ENCODE measurements at places on chromosomes 16 and 17.

DNA sequence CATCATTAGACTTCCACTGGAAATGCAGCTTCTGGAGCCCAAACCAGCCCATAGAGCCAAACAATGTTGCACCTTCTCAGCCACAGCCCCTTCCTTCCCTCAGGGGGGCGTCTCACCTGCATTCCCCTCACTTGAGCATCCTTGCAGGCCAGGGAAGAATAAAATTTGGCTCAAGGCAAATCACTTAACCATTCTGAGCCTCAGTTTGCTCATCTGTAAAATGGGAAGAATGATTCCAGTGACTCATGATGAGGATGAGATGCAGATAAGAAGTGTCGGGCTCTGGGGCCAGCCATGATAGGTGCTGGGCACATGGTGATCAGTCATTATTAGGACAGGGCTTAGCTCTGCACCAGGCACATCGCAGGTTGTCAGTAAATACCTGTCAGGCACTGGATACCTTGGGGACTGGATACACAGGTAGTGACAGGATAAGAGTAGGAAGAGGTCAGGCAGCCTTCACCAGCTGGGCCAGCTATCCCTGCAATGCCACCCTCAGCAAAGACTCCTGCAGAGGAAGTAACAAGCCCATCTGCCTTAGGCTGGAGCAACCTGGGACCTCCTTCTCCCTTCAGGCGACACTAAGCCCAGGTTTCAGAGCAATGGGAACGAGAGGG, 208.0 kb upstream of the TNRC6C start:
- no peak for DNase-seq

DNA sequence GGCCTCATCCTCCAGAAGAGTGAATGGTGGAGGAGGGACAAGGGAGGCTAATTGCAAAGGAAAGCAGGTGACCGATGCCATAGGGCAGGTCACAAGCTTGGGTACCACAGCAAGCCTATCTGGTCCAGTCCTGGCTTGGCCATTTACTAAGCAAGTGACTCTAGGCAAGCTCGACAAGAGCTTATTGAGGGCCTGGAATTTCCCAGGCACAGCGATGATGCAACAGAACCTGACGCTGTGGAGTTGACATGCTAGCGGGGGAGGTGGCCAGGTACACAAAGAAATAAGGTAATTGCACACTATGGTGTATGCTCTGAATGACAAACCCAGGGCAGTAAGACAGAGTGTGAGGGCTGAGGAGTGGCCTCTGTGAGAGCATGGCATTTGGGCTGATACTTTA, 98.5 kb downstream of the PGS1 start:
- DNase-seq, result peak; percentile 31

GRCh38 chr16:17070882-17071592, 399.7 kb downstream of the XYLT1 start:
- peak; percentile 12 for DNase-seq

- no peak for DNase-seq
Measured at GRCh38 chr16:81384006-81384405, 60.6 kb upstream of the CMIP start.

- peak; percentile 44 for DNase-seq
Measured at GRCh38 chr16:86554917-86555703, at the start of gene MTHFSD. TSS of gene MTHFSD (minus strand) at chr16:86555235. CDS start at chr16:86555184, 51 bp downstream.

DNA sequence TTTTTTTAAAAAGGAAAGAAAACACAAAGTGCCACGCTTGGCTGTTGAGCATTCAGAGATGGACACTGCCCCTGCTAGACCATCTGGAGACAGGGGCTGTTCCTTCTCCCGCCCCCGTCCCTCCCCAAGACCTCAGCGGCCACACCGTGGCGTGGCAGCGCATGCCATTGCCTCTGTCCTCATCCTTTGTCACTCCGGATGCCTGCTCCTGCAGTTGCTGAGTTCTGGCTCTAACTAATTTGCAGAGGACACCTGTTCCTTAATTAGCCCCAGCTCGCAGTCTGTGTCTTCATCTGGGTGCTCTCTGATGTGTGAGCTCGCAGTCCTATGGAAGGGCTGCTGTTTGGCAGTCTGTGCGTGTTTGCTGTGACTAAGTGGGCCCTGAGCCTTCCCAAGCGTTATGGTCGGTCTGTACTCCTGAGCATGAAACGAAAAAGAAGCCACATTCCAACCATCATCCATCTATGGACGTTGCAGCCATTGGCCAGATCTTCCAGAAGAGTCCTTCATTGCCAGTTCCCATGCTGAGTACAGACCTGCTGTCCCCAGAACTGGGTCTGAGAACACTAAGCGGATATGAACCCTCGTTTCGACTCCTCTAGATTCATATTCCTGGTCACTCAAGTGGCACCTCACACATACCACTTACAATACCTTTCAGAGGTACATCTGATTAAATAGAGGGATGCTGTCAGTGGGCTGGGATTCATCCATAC, 40.9 kb upstream of the NAT9 start:
- DNase-seq, result no peak

DNA sequence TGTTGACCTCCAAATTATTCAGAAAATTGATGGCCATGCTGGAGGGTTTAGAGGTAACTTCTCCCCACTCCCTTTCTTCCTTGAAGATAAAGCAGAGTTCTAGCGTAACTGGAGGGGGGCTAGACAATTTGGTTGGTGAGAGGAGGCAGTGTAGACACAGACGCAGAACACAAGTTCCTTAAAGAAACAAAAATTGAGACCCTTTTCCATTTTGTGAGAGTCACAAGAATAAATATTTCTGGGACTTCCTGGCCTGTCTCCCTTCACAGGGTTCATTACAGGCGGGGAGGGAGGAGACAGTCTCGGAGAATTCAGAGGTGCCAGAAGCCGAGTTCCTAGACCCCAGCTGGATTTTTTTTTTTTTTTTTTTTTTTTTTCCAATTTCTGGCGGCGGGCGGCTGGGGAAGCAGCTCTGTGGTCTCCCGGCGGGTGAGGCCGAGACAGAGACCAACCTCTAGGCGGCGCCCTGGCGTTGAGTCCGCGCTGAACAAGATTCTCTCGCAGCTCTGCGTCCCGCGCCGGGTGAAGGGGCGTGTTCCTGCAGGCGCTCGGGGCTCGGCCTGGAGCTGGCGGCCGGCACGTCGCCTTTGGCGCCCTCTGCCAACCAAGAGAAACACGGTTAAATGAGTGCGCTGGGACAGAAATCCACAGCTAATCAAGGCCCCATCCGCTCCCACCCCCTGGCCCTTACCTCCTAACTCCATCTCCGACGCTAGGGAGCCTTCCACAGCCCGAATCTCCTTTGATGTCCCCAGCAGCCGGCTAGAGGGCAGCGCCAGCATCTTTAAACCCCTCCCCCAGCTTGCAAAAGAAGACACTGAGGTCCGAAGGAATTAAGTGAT, 10.2 kb upstream of the HOXB9 start:
- peak; percentile 6 for DNase-seq

DNA sequence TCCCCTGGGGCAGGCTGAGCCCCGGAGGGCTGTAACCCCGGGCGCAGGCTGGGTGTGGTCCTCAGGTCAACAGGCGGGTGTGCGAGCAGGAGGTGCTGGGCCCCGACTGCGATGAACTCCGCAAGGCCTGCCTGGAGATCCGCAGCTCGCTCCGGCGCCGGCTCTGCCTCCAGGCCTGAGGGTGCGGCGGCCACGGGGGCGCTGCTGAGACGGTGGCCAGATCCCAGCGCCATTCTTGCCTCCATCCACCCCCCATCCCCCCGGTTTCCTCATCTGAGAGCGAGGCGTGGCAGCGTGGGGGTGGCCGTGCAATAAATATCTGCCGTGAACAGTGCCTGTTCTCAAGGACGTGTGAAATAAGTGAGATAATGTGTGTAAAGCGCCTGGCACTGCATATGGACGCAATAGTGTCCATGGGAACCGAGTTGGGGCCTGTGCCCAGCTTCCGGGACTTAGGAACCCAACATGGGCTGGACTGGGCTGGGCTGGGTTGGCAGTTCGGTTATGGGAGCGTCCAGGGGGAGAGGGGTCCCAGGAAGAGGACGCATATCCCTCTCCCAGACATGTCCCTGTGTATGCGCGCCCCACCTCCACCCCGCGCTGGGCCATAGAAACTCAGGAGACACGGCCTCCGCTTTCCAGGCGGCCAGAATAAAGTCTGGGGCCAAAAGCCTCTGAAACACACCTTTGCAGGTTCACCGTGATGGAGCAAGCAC, 15.0 kb downstream of the ZNF213 start:
- no peak for DNase-seq

- DNase-seq, result no peak
Measured at GRCh38 chr16:86410081-86410480, 100.2 kb upstream of the FOXF1 start.

DNA sequence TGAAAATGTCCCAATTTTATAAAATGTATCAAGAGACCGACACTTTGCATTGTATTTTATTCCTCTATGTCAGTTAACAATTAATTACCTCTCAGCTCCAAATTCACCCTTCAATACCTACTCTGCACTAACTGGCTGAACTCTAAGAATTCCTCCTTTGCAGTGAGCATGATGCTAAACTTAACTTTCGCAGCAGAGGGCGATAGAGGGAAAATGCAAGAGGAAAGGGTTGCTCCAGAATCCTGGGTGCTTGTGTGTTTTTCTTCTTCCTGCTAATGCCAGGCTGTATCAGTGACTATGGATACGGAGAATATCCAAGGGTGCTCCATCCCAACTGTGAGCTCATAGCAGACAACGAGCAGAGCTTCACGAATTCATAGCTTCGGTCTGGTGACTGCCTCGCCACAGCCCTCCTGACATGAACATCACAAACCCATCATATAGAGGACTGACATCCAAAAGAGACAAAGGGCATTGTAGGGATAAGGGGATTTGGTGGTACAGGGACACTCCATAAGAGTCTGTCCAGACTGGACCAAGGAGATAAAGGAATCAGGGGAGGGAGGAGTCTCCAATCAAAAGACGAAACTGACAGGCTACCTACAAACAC, 172.9 kb downstream of the STX8 start:
- DNase-seq, result no peak

- DNase-seq, result no peak
Measured at GRCh38 chr17:58289869-58290268, 9.1 kb upstream of the MPO start.

GRCh38 chr17:30808785-30809286, 15.7 kb downstream of the CRLF3 start:
- DNase-seq, result no peak

DNA sequence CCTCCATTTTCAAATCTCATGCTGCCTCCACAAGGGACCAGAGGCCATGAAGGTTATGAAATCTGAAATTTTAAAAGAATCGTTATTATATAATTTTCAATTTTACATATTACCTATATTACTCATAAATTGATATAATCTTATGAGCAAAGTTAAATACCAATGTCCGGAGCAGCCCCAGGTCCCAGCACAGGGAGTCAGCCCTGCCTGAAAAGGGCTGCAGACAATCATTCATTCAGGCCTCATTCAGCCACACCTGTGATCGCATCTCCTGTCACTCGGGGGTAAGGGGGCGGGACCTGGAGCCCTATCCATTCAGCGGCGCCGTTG, 172.5 kb downstream of the AHSP start:
- DNase-seq, result peak; percentile 45

GRCh38 chr17:62827746-62828485, 19.8 kb upstream of the MARCHF10 start:
- DNase-seq, result no peak

- no peak for DNase-seq
Measured at GRCh38 chr16:84899414-84899813, 79.6 kb downstream of the CRISPLD2 start.

- DNase-seq, result no peak
Measured at GRCh38 chr16:73874324-73874723, 422.3 kb upstream of the PSMD7 start.

- no peak for DNase-seq
Measured at GRCh38 chr16:57651344-57652333, 16.5 kb upstream of the ADGRG3 start.

DNA sequence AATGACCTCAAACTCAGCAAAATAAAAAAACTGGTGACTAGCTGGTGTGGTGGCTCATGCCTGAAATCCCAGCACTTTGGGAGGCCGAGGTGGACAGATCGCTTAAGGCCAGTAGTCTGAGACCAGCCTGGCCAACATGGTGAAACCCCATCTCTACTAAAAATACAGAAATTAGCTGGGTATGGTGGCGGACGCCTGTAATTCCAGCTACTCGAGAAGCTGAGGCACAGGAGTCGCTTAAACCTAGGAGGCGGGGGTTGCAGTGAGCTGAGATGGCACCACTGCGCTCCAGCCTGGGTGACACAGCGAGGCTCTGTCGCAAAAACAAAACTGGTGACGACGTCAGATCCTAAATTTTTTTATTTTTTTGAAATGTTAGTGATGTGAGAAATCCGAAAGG, 82.6 kb upstream of the TOB1 start:
- no peak for DNase-seq

DNA sequence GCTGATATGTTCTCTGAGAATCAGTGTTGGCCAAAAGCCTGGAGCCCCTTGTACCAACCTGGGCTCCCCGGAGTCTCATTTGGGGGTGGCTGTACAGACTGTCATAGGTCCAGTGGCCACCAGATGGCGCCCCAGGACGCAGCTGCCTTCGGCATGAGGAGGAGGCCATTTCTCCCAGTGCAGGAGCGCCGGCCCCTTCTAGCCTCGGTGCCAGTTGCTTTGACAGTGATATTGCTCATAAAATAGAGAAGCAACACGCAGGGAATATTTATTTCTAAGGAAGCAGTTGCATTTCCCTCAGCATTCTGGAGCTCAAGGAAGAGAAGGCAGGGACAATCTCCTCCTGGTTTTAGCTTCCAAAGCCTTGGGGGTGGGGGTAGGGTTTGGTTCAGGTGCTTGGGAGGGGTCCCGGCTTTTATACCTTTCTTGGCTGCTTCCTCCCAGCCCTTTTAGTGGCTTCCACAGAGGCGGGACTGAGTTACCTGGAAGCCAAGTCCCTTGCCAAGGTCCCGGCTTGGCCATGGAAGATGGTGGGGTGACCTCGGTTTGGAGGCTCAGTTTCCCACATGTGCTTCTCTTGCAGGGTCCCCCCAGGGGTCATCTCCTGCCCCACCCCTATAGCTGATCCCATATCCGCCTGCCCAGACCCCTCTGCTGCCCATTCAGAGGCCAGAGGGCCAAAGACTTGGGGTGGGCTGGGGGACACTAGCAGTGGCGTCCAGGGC, 117.8 kb upstream of the CDC42EP4 start:
- peak; percentile 3 for DNase-seq

DNA sequence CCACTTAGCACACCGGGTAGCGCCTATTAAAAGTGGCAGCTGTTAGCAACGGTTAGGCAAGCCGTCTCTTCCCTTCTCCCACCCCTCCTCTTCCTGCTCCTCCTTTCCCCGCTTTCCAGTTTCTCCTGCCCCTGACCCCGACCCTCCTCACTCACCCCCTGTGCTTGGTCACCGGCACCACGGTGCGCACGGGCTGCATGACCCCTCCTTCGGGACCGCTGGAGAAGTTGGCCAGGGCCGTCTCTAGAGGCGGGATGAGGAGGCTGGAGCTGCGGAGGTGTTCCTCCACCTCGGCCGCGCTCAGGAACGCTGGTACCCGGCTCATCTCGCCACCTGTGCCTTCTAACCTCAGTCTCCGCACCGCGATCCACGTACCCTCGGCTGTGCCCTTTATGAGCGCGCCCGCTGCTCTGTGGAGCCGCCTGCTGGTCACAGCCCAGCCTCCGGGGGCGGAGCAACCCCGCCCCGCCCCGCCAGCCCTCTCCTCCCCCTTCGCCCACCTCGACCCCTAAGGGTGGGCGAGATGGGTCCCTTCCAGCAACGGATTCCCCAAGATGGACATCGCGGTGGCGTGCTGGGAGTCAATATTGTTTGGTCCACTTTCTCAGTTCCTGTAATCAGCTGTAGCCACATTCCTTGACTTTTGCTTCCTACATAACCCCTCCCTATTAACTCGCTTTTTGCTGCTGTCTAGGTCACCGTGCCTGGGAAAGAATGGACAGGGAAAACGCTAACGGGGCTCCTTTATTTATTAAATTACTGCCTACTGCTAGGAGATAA, at the start of gene CRYM:
Gene CRYM (minus strand): TSS at position 364 of the 780 bp plus-strand sequence. CDS start 39 bp downstream, at position 325.
- DNase-seq, result no peak

Data from epithelial cell of prostate (primary cell).